CD4-positive, alpha-beta T cell (primary cell): ENCODE measurements at places on chromosomes 2 and 18.

- DNase-seq: no peak
Measured at GRCh38 chr2:220334210-220334609, 706.8 kb downstream of the SLC4A3 start.

- no peak for DNase-seq
Measured at GRCh38 chr2:64565949-64566710, 42.0 kb downstream of the AFTPH start.

DNA sequence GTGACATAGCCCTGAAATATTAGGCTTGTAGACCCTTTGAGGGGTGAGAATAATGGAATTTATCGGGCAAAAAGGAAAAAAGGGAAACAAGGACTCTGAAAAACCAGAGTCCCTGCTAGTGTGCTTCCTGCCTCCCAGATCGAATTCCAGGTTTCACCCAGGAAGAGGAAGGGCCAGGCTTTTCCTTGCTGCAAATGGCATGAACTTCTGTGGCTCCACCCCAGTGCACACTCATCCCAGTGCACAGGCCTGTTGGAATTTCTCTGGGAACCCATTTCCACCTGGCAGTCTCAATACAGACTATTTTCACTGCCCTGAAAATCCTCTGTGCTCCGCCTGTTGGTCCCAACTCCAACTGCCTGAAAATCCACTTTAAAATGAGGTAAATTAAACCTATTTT is 29.9 kb downstream of the C18orf54 start:
- no peak for DNase-seq

- no peak for DNase-seq
Measured at GRCh38 chr2:9205963-9206948, at the start of gene ASAP2. ASAP2 (plus strand) TSS chr2:9206812; CDS start chr2:9207105, 293 bp downstream.

- no peak for DNase-seq
Measured at GRCh38 chr18:26206488-26206887, 19.8 kb upstream of the TAF4B start.

- DNase-seq: no peak
Measured at GRCh38 chr18:68083776-68084175, 567.3 kb upstream of the DSEL start.

DNA sequence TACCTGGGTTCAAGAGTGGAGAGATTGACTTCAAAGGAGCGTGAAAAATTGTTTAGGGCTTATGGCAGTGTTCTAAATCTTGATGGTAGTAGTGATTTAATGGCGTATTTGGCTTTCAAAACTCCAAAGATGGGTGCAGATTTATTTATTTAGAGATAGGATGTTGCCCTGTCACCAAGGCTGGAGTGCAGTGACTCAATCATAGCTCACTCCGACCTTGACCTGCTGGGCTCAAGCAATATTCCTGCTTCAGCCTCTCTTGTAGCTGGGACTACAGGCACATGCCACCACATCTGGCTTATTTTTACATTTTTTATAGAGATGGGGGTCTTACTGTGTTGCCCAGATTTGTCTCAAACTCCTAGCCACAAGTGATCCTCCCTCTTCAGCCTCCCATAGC is 52.5 kb downstream of the FAM117B start:
- DNase-seq: no peak
